Breast epithelium (tissue), 4 donors: ENCODE measurements at places on chromosomes 12 and 14.

DNA sequence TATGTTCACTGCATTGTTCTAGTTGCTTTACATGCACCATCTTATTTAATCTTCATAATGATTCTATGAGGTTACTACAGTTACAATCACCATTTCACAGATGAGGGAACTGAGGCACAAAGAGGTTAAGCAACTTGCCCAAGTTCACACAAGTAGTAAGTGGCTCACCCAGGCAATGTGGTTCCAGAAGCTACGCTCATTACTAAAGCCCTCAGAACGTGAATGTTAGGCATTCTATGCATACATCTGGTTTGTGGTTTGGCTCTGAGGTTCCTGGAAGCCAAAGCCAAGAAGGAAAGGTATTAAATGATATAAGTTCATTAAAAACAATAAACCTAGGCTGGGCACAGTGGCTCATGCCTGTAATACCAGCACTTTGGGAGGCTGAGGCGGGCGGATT, 14.4 kb upstream of the VRTN start:
- DNase-seq, result no peak

- DNase-seq, result no peak
Observed at GRCh38 chr12:25718081-25718731, 165.1 kb upstream of the LMNTD1 start.

- DNase-seq, result no peak
Observed at GRCh38 chr12:128977441-128977840, 124.2 kb downstream of the GLT1D1 start.

DNA sequence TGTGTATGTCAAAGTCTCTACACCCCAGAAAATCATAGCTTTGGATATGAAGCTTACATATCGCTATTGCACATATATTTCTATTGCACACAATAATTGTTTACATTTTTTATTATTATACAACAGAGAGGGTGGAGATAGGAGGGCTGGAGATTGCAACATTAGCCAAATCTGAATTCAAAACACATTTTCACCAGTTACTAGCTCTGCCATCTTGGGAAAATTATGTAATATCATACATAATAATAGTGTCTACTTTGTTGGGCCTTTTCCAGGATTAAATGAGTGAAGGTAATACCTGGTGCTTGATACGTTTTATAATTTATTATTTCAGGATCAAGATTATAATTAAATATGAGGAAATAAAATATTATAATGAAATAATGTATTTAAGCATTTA, 507.4 kb upstream of the TBX3 start:
- no peak for DNase-seq

- DNase-seq, result no peak
Observed at GRCh38 chr14:21322716-21323115, 42.8 kb downstream of the RPGRIP1 start.

DNA sequence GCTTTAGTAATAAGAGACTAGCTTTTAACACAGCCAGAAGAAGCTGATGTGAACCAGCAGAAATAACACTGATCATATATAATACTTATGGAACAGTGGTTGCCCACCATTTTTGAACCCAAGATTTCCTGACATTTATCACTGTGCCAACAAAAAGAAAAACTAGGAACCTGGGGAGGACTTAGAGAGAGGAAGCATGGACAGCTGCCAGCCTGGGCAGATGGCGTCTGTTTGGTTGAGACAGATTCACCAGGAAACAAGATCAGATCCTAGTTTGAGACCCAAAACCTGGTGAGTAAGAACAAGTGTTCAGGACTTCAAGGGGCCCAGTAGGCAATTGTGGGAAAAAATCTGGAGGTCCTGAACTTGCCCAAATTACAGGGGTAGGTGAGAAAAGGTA, 95.3 kb downstream of the BICD1 start:
- DNase-seq, result no peak

GRCh38 chr12:52647601-52648000, 4.4 kb downstream of the KRT2 start:
- peak; percentile 7 for DNase-seq

GRCh38 chr14:65070471-65070976, 31.8 kb downstream of the MAX start:
- peak; percentile 62 for DNase-seq

DNA sequence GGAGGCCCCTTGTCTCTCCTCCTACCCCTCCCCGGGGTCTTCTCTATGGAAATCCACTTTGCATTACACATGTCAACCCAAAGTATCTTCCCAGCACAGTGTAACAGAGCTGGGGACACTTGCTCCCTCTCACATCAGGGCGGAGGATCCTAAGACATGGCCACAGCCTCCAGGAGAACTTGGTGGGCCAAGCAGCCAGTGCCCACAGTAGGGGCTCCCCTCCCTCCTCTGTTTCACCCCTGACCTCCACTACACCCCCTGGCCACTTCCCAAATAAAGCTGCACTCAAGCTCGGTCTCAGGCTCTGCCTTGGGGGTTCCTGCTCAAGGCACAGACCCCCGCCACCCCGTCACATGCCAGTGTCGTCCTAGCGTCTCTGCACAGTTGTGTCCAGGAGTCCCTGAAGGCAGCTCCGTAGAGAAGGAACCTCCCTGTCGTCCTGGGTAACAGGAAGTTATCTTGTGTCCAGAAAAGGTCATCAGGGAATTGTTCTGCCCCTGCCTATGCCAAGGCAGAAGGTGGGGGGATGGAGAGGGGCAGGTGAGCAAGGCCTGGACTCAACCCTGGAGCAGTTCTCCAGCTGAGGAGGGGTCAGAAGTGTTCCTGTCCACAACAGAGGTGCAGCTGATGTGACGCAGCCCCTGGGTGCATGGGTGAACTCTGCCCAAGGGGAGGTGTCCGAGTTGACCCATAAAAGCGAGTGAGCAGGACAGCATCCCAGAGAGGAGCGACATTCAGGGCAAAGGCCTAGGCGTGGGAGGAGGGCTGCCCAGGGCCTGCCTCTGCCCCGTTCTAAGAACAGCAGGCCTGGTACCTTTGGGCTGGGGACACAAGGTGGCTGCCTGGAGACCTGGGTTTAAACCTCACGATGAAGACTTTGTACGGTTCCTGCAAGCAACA, 25.5 kb downstream of the DIO3 start:
- DNase-seq, result peak; percentile 33

GRCh38 chr14:29355331-29355730, 572.3 kb downstream of the PRKD1 start:
- DNase-seq, result no peak
